ENCODE measurements at places on chromosomes 5 and 9.

- DNase-seq: peak; percentile 68
Observed at GRCh38 chr9:133990366-133991213, 1.5 kb downstream of the VAV2 start.

GRCh38 chr9:21998026-21998425 lies 3.4 kb downstream of the CDKN2B-AS1 start:
- DNase-seq: no peak

DNA sequence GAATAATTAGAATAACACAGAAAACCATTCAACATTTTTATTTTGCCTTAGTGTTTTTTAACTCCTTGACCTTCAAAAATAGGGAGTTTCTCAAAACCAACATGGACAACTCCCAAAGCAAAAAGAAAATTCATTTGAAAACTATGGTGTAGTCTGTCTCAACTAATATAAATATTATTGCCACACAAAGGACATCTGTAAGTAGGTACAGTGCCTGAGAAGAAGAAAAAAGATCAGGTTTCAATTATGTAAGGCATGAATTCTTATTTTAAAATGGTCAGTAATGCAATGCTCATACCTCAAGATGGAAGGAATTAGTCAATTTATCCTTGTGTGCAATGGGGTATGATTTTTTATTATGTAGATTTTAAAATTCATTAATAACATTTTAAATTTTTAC lies 109.6 kb upstream of the CNTLN start:
- no peak for DNase-seq

DNA sequence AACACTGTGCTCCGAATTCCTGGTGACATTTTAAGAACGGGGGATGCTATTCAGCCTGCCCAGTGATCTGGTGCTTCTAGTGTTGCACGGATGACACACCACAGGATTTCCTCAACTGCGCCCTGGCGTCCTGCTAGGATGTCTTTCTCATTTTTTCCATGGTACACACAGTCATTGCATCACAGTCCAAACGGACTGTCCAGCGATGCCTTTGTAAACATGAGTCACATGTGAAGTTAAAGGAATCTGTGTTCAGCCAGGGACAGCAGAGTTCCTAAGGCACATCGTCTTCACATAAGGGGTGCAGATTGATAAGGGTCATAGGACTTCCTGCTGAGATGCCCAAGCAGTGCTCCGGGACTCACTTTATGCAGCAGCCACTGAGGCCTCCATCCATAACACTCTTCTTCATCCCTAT lies 9.3 kb upstream of the PTPN3 start:
- DNase-seq: peak; percentile 86

- no peak for DNase-seq
Observed at GRCh38 chr5:151257731-151258181, 4.8 kb downstream of the GM2A start.

- no peak for DNase-seq
Observed at GRCh38 chr5:178625679-178626483, 969 bp downstream of the CLK4 start.

DNA sequence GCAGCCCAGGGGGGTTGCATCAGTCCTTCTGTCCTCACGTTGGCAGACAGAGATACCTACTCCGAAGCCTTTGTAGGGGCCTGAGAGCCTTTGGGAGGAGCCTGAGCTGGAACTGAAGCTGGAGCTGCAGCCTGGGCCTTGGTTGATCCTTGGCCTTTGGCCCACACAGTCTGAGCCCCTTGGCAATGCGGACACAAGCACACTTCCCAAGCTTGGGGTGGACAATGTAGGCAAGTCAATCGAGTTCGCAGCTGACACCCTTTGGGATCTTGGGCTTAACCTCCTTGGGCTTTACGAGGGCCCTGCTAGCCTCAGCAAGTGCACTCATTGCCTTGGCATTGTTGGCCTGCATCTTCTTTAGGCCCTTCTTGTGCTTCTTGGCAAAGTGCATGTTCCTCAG lies 5.9 kb downstream of the CSNK1A1 start:
- DNase-seq: no peak

- no peak for DNase-seq
Observed at GRCh38 chr9:123820139-123820538, 109.8 kb downstream of the DENND1A start.

DNA sequence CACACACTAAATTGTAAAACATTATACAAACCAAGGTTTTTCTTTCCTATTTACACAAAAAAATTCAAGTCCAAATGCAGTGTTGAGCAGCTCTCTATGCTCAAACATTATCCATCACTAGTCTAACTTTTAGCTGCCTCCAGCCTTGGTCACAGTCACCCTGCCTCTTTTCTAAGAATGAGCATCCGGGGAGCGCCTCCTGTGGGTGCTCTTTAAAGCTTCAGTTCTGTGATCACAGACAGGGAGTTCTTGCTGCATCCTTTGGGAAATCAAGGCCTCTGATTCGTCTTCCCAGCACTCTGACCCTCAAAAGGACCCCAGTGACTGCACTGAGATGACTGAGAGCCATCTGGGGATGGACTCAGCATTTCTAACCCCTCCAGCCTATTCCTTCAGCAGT lies 289.6 kb downstream of the SEC61B start:
- no peak for DNase-seq

DNA sequence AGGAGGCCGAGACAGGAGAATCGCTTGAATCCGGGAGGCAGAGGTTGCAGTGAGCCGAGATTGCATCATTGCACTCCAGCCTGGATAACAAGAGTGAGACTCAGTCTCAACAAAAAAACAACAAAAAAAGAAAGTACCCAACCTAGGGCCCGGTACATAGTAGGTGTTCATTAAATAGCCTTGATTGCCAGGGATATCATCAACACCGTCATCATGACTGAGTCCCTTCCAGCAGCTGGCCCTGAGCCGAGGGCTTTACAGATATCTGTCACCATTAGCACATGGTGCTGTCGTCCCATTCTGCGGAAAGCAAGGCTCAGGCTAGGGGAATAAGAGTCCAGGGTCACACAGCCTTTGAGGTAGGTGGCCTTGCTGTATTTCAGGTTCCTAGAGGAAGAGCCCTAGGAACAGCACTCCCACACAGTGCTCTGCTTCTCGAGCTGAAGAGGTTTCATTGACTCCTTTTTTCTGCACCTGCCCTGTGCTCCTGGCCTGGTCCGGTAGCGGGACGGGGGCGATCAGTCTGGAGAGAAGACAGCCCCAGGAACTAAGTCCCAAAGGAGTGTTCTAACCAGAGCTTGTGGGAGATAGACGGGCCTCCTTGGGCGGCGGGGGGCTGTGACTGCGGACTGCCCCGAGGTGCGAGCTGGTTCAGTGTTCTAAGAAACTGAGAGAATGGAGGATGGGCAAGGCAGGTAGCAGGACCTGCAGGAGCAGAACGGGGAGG lies 48.2 kb downstream of the CXXC5 start:
- DNase-seq: no peak

GRCh38 chr9:23590276-23591000 lies 235.6 kb downstream of the ELAVL2 start:
- no peak for DNase-seq

DNA sequence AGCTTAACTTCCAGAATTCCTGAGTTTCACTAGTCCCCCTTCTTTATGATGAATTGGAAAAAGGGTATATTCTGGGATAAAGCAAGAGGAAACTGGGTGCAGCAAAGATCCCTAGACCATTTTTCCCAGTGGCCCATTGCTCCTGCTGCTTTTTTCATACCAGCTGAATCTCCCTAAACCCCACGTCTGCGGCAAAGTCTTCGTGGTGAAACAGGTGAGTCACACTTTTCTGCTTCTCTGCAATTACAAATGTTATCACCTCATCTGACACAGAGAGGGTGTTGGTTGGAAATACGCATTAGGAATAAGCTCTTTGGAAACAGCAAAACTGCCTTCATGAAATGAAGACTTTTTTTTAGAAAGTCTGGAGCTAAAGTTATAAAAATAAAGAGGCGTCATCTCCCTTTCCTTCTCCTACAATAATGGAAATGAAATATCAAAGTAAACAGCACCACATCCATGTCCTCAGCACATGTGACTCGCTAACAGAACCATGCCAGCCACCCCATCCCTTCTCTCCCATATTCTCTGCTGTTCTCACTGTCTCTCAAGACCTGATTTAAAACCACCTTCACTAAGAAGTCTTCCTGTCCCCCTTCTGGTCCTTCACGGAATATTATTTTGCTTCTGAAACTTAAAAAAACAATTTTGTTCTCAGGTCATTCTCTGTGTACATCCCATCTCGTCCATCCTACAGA lies 39.5 kb upstream of the GLRX start:
- DNase-seq: no peak

- DNase-seq: no peak
Observed at GRCh38 chr9:36144309-36145232, 8.0 kb downstream of the GLIPR2 start.

GRCh38 chr5:17330386-17330785 lies 113.0 kb downstream of the BASP1 start:
- DNase-seq: no peak

DNA sequence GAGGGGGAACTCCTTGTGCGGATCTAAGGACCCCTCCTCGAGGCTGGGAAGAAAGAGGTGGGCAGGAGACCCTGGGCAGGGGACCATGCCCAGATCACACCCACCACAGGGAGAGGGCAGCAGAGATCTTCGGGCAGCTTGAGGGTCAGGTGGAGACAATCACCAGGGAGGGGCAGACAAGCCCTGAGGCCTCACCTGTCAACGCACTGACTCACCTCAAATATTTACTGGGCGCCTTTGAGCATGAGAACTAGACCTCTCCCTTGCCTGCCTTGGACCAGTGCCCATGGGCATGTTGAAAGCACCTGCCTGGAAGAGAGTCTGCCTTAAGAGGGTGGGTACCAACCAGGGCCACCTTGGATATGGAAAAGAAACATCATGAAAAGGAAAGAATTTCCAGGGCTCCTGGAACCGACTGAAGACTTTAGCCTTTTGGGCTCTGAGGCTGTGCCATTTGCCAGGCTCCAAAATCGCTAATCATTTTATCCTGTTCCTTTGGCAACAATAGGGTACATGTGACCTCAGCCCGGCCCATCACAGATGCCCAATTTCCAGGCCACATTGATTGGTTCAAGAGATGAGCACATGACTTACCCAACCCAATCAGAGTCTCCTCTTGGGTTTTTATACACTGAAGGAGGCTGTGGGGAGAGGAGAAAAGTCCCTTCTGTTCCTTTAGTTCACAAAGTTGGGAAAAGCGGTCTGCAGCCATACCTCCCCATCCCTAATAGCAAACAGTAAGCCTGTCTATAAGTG lies 10.4 kb upstream of the SPINK4 start:
- DNase-seq: no peak

- no peak for DNase-seq
Observed at GRCh38 chr9:3955305-3955687, 344.6 kb downstream of the GLIS3 start.

DNA sequence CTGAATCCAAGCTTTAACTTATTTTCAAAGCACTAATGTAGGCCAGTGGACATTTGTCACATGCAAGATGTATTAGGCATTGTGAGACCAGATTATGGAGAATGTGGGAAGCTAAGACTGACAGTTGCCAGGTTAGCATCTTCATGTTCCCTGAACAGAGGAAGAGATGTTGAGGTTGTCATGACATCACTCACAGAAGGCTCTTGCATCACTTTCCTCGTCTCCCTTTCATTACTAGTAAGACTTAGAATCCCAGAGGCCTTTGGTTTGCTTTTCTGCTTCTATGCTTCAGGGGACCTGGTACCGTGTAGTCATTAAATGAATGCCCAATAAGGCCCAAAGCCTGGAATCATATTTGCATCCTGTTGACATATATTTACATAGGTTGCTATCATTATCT lies 76.4 kb upstream of the RPS23 start:
- no peak for DNase-seq

GRCh38 chr9:129826344-129826743 lies 2.4 kb upstream of the TOR1A start:
- DNase-seq: no peak

GRCh38 chr5:177404641-177405179 lies 4.2 kb upstream of the PFN3 start:
- no peak for DNase-seq

GRCh38 chr9:118059484-118060278 lies 355.5 kb downstream of the TLR4 start:
- DNase-seq: no peak

DNA sequence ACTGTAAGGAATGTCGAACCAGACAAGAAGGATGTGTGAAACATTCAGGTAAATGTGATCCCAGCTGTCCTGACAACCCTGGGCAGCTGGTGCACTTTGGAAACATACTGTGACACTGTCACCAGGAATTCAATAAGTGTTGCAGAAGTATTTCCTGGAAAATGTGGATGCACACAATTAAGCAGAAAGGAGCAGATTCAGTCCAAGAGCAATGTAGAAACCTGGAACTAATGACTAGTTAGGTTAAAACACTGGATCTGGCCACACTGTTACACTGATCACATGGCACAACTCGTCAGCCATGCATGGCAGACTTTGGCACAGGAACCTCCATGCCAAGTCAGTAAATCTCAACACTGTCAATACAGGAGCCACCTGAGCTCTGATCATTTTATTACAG lies 109.0 kb downstream of the FAM174A start:
- DNase-seq: no peak

DNA sequence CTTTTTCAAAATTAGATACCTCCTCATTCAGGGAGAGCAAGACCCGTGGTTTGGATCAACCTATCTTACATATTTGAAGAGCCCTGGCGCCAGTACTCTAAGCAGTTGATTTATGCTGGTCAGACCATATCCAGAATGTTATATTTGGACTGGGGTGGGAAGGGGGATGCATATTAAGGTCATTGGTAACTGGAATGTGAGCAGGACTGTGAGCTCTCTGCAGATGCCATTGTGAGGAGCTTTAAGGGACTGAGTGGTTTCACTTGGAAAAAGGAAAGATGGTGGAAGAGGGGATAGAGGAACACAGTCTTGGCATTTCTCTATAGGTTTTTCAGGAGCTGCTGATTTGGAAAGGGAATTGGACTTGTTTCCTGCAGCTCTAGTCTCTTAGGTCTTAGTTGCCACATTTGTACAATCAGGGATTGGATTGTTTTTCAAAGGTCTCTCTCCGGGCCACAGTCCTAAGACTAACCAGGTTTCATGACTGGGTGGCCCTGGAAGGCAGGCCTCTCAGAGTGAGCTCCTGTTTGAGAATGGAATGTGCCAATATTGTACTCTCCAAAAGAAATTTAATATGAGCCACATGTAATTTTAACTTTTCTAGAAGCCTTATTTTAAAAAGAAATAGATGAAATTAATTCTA lies 25.8 kb upstream of the F2R start:
- DNase-seq: no peak

GRCh38 chr9:36207546-36208012 lies 16.9 kb downstream of the CLTA start:
- DNase-seq: no peak
